ENCODE measurements at places on chromosomes 16 and 17.

DNA sequence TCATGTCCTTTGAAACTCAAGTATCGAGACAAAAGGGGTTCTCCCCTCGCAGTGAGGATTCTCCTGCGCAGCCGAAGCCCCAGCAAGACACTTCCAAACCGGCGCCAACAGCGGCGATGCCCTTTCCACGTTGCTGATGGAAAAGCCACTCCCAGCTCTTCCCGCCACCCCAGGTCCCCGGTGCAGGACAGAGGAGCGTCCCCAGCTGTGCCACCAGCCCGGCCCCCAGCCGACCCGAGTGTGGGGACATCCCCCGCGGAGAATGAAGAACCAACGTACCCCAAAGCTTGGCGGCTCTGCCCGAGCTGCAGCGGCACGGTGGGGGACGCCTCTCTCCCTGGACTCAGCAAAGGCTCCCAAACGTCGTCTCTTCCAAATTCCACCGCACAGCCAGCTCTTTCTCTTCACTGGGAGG, 573 bp downstream of the CHST6 start:
- DNase-seq = no peak

DNA sequence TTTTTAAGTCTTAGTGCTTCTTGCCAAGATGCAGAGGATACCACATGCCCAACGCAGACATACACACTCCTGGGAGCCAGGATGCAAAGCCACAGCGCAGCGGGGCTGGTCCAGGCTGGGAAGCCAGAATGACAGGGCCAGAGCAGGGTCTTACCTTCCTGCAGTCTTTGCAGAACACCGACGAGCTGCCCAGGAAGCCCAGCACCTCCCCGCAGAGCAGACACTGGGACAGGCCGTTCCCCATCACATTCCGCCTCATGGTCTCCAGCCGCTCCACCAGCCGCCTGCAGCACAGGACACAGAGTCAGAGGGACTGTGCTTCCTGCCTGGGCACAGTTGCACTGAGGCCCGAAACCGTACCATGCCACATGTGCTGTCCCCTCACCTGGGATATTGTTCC, 33.3 kb downstream of the RPH3AL start:
- DNase-seq = no peak

- DNase-seq = no peak
These were observed 59.6 kb upstream of the CACNG5 start for GRCh38 chr17:66775271-66775670.

DNA sequence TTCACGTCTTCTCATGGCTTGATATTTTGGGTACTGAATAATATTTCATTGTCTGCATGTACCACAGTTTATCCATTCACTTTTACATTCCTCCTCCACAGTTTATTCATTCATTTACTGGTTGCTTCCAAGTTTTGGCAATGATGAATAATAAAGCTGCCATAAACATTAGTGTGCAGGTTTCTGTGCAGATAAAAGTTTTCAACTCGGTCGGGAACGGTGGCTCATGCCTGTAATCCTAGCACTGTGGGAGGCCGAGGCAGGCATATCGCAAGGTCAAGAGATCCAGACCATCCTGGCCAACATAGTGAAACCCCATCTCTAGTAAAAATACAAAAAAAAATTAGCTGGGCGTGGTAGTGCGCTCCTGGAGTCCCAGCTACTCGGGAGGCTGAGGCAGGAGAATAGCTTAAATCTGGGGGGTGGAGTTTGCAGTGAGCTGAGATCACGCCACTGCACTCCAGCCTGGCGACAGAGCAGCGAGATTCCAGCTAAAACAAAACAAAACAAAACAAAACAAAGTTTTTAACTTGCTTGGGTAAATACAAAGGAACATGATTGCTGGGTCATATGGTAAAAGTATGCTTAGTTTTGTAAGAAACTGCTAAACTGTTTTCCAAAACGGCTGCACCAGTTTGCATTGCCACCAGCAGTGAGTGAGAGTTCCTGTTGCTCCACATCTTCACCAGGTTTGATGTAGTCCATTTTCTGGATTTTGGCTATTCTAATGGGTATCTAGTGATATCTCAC, 89.5 kb downstream of the WWP2 start:
- DNase-seq = no peak

DNA sequence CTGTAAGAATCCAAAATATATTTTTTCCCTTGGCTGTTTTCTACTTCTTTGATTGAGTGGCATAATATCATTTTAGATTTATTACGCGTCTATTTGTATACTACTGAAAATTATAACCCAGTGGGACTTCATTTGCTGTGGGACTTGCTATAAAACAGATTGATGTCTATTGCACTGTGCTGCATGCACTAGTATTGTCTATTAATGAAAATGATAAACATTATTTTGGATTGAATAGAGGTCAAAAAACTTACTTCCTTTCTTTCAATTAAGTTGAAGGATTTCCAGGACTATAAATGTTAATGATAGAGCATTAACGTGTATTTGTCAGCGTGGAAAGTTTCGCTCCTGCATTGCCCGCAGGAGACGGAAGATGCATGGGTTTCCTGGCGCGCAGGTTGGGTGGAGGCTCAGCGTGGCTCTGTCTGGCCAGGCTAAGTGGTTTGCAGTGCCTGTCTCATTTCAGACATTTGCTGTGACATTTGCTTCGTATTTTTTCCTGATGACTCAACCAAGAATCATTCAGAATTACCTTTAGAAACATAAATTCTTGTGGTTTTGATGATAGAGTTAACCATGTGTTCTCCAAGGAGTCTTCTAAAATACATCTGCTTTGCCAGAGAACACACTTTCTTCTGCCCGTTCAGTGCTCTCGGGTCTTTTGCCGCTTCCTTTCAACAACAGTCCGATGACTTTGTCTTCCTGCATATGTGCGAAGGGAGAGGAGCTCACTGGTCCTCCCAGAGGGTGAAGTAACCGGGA, 216.7 kb downstream of the RPTOR start:
- peak; percentile 67 for DNase-seq

DNA sequence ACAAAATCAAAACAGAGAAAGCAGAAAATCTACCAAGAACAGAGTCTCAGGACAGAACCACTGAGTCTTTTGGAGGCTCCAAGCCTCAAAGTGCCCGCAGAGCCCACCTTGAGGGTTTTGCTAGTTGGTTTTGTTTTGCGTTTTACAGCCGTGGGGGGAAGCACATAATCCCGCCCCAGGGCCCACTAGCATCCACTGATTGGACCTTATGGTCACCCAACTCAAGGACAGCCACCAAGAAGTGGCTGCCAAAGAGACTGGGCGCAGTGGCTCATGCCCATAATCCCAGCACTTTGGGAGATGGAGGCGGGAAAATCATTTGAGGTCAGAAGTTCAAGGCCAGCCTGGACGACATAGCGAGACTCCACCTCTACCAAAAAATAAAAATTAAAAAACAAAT, 9.9 kb downstream of the ALOX15B start:
- no peak for DNase-seq

GRCh38 chr16:50848755-50849514, 107.0 kb downstream of the CYLD start:
- no peak for DNase-seq

DNA sequence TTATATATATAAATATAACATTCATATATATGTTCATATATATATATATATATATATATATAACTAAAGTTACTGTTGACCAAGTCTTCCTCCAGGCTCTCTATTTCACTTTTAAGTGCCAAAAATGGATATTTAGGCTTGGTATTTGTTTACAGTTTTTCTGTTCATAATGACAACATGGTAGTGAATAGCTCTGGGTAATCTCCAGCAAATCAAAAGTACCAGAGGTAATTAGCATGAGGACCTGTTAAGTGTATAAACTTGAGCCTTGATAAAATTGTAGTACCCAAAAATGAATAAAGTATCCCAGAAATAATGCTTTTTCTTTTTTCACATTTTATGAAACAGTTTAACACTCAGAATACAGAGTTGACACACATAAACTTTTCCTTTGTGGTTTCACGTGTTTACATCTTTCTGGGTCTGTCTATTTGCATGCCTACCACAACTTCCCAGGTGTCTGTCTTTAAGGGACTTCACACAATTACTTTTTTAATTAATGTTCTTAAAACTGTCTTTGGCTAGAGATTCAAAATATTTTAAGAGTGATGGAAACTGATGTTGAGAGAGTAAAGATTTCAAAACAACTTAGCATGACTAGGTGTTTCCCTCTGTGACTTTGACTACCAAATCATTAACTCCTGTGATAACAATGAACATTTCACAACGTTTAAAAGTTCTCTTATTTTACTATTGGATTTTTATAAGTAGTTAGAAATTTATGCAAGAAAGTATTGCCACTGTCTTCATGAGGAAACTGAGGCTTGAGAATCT, 47.9 kb downstream of the RABEP1 start:
- no peak for DNase-seq

DNA sequence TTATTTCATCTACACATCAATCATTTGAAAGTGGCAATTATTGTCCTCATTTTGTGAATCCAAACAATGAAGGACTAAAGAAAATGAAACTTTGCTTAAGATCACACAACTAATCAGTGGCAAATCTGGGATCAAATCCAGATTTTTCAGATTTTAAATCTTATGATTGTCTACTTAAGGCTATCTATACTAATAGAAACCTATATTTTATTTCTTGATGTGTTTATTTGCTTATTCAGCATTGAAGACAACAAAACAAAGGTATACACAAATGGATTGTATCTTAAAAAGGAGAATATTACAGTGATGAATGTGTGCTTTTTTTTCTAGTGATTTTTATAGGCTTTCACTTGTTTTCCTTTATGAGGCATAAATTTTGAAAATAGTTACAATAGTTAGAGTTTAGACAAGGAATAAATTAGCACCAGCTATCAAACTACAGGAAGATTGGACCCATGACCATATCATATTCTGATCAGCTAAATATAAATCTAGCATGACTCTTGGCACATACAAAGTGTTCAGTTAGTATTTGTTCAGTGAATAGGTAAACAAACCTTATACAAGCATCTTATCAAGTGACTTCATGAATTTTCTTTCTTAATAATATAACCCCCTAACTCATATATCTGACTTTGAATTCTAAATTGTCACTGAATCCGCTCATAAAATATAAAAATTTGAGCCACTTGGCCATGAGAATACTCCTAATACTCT, 20.5 kb downstream of the VMP1 start:
- no peak for DNase-seq

- DNase-seq = no peak
These were observed 54.8 kb downstream of the PSMD12 start for GRCh38 chr17:67311575-67311974.

DNA sequence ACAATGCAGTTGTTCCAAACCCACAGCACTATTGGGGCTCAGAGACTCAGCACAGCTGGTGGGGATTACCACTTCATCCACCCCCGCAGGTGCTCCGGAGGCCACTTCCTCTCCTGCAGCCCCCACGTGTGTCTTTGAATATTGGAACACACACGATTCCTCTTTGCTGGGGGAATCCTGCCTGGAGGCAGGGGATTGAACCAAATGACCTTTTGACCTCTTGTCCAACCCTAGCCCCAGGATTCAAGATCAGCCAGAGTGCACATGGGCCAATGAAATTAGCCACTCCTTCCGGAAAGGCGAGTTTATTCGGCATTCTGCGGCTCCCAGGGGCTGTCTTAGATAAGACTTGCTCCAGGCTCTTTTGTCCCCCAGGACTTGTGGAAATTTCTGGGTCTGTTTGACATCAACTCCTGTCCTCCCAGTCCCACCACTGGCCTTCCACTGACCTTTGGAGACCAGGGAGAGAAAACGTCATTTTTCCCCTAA, 350.2 kb downstream of the FOXL1 start:
- DNase-seq = no peak

- DNase-seq = no peak
These were observed 15.3 kb upstream of the NBR1 start for GRCh38 chr17:43155666-43156065.

GRCh38 chr16:11665071-11665491, 3.2 kb upstream of the SNN start:
- DNase-seq = no peak

GRCh38 chr17:44707755-44708400, 587 bp upstream of the DBF4B start:
- DNase-seq = no peak

DNA sequence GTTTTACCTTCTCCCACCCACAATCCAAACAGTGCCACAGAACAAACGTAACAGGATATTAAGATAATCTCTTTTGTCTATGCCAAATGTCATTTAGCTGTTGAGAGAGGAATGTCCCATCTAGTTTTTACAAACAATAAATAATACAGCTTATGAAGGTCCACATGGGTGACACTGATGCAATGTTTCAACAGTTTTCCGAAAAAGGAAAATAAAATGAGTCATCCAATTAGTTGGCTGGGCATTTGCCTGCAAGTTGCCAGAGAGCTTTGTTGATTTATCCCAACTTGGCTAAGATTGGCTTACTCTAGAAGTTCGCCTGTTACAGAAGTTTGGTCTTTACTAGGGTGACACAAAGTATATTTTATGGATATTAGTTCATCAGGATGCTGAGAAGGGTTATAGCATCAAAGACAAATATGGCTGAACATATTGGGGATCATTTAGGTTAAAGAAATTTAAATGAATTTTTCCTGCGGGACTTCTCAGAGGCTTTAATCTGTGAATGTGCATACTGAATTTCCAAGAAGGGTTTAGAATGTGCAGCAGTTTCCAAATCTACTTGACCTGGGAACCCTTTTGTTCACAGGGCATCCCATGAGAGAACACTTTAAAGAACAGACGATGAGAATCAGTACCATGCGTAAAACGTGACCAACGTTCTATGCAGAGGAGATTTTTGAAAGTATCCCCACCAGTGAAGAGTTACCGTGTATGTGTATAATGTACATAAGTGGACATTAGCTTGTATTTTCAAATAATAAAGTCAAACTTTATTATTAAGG, 73.1 kb downstream of the CDH13 start:
- no peak for DNase-seq

- no peak for DNase-seq
These were observed 135.4 kb downstream of the TMEM132E start for GRCh38 chr17:34714475-34715410.

DNA sequence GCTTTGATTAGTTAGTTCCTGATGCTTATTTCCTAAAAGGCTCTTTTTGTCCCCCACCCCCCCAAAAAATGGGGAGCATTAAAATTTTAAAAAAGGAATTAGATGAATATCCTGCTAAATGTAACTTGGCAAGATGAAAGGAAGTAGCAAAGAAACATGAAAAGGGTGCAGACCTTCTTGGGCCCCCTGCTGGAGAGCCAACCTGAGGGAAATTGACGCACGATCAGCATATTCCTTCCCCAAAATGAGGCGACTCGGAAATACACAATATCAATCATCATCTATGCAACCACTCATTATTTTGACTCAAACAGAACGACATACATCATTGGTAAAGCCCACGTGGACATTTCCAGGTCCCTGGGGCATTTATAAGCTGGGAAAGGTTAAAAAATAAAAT, 59.7 kb downstream of the GRIN2A start:
- DNase-seq = no peak

GRCh38 chr17:36697903-36698530, 96.6 kb downstream of the MRM1 start:
- no peak for DNase-seq
